ENCODE measurements at places on chromosomes 7 and 10.
A peak's percentile ranks its signal among the peaks of the same experiment; 100 is the strongest.

DNA sequence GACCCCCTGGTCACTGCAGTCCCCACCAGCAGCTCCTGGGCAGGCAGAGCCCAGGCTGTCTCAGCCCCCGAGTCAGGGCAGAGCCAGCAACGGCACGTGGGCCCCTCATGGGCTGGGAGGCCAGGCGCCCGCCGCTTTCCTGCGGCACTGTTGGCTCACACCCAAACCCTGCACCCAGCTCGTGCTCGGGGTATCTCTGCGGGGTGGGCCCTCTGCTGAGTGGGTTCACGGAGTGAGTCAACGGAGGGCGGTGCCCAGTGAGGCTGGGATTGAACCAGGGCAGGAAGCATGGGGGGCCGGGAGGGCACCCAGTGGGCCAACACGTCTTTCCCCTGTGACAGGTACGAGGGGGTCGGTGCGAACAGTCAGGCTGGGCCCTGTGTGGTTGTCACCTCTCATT, 28.9 kb downstream of the ADAP1 start:
- DNase-seq = no peak

GRCh38 chr10:77319557-77319956, 318.1 kb downstream of the KCNMA1 start:
- no peak for DNase-seq

DNA sequence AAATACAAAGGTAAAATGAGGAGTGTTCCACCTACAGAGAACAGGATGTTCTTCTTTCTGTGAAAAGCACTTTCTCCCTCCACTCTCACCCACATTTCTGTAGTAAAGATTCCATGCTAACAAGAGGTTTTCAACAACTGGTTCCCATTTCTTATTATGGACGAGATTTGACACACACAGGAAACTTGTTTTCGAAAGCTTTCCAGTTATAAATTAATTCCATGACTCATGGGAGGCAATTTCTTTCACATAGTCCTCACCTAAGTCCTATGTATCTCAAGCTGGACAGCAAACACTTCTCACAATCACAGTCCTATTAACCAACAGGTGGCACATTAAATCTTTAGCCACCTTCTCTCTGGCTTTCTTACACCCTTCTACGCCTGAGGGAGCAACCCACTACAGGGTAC, 24.5 kb downstream of the RAPGEF5 start:
- DNase-seq = no peak

DNA sequence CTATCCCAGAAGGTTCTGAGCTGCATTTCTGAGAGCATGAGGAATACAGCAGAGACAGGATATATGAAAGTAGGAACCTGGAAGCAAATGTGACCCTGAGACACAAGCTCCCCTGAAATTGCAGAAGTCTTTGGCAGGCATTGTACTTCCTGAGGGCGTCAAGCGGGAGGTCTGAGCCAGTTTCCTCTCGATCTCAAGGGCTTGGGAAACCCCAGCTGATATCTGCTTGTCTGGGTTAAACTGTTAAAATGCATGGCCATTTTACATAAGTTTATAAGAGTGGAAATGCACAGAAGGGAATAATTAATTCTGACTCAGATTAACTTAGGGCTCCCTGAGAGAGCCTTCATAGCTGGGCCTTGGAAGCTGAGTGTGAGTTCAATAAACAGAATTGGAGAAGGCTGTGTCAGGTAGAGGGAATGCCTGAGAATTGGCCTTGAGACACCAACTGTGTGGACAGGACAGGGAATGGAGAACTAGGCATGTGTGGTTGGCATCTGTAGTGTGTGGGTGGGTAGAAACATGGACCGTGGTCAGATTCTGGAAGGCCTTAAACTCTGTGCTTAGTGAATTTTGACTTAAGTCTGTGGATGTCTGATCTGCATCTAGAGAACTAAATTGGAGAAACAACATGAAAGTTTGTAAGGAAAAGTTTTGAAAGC, 53.3 kb downstream of the WIPF3 start:
- no peak for DNase-seq

DNA sequence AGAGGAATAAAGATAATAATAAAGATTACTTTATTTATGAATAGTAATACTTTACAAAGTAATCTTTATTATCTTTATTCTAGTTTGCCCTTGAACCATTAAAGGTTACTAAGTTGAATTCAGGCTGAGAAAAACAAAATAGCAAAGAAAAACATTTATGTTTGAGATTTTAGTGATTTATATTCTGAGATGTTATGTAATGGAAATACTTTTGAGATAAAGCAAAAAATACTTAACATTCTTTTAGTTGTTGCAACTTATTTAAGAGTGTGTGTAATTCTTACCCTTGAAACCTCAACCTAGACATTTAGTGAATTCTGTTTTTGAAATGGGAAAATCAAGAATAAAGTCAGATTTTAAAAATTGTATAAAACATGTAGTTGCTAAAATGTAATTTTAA, 40.0 kb downstream of the MINPP1 start:
- DNase-seq = no peak

DNA sequence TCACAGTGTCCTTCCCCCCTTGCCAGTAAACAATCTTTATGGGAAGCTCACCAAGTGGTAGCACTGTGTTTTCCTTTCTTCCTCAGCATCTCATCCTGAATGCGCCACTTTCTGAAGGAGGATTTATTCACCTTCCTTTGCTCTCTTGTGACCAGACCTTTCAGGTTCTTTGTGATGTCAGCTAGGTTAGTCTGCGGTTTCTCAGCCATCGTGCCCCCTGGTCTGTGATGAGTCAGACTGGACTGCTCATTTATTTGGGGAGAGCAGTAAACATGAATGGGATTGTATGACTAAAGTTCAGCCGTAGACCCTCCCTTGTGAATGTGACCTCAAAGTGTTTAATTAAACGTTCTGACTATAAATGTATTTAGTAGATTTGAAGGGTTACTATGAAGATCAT, 235.1 kb upstream of the CELF2 start:
- DNase-seq = no peak

DNA sequence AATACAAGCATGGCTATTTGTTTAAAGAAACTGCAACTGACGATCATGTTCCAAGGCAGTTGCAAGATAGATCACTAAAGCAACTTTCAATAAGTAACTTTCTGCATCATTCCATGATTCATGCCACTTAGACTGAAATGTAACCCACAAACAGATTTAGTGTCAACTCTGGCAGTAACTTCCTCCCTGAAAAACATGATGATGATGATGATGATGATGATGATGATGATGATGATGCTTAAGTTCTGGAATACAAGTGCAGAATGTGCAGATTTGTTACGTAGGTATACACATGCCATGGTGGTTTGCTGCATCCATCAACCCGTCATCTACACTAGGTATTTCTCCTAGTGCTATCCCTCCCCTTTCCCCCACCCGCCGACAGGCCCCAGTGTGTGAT, 754.7 kb downstream of the INHBA start:
- DNase-seq = no peak

GRCh38 chr10:70864935-70865334, 23.4 kb downstream of the PCBD1 start:
- no peak for DNase-seq

DNA sequence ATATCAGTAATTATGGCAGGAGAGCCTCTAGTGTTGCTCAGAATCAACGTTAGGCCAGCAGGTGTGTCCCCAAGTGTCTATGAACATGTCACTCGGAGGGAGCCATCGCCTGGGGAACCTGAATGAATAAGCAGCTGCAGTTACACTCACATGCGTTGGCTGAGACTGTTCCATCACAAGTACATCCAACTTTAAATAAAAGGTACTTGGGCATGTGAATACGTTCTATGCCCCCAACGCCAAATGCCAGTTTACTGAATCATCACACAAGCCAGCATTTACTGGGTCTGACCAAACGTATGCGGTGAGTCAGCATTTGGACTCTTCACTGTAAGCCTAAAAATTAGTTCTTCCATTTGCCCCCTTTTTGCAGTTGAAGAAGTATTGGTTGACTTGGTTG, 207.6 kb upstream of the PLXNA4 start:
- peak; percentile 60 for DNase-seq

GRCh38 chr7:18151422-18151821, 123.8 kb upstream of the PRPS1L1 start:
- no peak for DNase-seq

GRCh38 chr7:134153493-134154136, 26.5 kb downstream of the LRGUK start:
- DNase-seq = no peak

DNA sequence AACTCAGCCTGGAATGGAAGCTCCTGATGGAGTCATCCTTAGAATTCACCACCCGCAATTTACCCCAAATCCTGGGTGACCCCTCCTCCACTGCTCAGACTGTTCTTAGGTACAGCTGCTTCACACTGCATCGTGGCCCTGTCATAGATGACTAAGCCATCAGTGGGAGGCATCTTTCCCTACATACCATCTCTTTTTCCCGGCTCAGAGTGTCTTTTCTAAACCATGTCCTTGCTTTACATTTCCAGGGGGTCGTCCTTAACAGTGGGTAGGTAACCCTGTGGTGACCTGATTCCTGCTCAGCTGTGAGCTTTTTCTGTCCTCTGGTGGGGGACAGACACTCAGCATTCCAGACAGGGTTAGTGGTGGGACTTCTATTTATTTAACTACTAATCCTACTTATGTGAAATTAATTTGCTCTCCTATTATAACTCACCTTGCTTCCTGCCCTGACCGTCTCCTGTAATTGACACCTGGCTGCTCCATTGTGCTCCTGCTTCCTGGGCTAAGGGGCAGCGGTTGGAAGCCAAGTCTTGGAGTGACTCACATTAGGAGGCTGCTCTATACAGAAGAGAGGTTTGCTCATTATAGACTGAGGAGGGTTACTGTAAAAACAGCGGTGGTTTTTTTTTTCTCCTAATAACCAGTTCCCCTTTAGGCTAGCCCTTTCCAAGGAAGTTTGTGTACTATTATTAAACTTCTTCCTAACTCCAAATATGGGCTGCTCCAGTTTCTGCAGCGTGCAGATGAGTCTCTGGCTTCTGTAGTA, 40.6 kb downstream of the PYROXD2 start:
- peak; percentile 50 for DNase-seq

DNA sequence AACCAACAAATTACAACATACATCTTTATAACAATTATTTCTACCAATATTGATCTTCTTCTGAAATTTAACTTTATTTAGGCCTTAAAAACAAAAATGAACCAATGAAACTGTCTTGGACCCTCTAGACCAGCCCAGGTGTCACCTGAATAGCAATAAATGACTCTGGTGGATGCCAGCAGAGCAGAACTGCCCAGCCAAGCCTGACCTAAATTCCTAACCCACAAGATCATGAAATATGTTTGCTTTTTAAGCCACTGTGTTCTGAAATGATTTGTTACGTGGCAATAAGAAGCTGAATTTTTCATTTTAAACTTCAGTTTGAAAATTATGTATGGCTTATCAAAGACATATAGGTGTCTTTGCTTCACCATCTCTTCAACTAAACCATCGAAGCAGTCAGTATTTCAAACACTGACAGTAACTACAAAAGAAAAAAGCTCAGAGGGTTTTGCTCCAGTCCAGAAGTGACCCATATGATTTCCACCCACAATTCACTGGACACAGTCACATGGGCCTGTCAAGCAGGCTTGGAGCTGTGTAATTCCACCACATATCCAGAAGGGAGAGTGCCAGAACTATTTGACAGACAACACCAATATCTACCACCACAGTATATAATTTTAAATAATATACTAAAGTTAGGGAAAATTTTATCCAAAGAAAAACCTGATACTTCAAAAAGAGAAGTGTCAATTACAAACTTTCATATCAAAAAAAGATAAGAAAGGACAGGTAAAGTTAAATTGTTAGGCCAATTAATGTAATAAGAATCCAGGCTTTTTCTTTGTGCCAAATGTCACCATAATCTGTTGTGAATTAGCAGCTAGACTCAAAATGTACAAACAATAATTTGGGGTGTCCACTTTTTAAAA, 94.5 kb downstream of the KMT2C start:
- DNase-seq = peak; percentile 33
